T1000 (cell line): ENCODE measurements at places on chromosomes 11 and 22.

DNA sequence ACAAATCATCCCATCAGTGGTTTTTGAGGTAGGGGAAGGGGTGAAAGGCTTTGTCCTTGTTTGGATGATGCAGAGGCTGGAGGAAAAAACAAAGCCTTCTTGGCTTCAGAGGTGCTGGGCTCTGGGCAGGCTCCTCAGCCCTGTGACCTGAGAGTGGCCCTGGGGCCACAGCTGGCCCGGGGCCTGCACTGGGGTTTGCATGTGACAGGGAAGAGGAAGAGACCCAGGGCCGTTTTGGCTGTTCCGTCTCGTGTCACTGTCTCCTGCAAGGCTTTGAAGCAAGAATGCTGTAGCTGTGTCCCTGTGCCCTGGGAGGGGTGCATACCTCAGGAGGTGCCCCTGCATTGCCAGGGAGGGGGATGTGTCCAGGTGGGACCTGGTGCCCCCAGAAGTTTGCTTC is 12.6 kb downstream of the ARHGAP8 start:
- DNase-seq: no peak

- DNase-seq: peak; percentile 44
These were observed 52.5 kb downstream of the TRIM44 start for GRCh38 chr11:35714882-35715627.

- no peak for DNase-seq
These were observed 1.4 kb upstream of the LHFPL7 start for GRCh38 chr22:24947881-24948280.

DNA sequence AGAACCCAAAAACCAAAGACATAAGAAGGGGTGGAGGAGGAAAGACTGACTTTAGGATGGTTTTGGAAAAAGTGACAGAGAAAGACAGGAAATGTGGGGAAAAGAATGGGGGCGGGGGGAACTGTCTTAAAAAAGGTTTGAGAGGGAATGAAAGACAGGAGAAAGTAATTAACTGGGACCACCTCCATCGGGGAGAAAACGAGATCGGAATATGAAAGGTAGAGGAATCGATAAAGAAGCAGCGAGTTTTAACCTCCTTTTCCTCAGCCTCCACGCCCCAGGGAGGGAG is 524 bp downstream of the MTMR2 start:
- no peak for DNase-seq

DNA sequence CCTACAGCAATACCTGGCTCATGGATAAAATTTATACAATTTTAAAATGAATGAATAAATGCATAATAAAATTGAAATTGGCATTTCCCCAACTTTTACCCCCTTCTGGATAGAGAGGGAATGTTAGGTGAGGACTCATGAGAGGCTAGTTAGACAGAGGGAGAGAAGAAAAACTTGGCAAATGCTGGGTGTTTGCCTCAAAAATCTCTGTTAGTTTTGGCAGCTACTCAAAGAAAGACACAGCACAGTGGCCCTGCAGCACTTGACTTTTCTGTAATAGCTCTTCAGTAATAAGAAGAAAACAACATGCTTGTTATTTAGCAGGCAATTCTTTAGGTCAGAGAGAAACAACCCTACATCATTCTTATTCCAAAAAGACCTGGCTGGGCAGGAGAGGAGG is 20.7 kb upstream of the IZUMO1R start:
- no peak for DNase-seq

- DNase-seq: no peak
These were observed 177.1 kb upstream of the PITPNB start for GRCh38 chr22:28096161-28096560.

- no peak for DNase-seq
These were observed 54.1 kb downstream of the MYH9 start for GRCh38 chr22:36333644-36334043.

DNA sequence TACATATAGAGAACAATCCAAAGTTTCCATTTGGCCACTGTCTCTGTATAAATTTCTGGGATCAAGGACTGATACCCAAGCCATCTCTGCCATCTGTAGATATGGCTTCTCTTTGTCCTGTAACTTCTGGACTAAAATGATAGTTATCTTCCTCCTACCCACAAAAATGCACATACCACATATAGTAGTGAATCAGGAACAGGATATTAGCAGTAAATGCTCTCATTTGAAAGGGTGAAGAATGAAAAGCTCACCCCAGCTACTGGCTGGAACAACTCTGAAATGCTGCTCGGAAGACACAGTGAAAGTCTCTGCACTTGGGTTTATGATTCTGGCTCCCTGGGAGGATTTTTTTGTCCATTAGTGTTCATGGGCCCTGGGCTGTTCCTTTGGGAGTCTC is 856.4 kb upstream of the LRRC4C start:
- DNase-seq: no peak

DNA sequence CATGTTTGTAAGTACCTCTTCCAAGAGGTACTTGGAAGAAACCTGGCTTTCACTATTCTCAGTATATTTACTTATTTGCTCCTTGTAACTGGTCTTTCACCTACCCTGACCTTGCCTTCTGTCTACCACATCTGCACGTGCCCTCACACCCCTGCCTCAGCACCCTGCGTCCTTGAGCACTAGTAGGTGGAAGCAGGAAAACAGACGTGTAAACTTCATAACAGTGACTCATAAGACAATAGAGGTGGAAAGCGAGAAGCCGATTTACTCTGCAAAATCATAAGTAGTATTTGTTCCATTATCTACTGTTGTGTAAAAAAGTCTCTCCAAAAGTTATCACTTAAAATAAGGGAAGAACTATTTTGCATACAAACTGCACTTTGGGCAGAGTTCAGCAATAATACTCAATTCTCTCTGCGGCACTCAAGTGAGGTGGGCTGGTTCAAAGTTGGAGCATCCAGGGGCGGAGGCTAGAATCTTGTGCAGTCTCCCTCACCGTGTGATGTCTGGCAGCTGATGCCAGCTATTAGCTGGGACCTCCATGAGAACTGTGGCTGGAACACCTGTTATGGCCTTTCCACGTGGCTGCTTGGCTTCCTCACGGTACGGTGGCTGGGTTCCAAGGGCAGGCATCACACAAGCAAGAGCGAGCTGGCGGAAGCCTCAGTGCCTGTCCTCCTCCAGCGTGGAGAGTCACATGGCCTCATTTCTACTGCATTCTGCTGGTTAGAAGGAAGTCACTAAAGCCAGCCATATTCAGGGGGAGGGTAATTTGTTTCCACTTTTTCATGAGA is 30.4 kb downstream of the PACS1 start:
- DNase-seq: no peak

DNA sequence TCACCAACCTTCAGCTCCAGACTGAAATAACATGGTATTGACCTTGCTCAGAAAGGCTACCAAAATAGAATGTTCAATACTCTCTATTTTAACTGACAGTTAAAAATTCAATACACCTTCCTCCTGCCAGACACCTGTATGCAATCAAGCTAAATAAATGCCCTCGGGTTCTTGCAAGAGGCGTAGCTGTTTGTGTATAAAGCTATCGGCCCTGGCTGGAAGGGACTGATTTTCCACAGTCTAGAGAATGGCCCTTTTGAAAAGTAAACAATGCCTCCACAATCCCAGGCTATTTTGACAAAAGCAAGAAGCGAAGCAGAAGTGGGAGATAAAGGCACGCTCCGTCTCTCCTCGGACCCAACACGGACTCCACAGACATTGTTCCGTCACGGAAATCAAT is 791.2 kb downstream of the BRD1 start:
- no peak for DNase-seq

GRCh38 chr11:10450462-10451425 is 4.3 kb upstream of the AMPD3 start:
- DNase-seq: no peak

DNA sequence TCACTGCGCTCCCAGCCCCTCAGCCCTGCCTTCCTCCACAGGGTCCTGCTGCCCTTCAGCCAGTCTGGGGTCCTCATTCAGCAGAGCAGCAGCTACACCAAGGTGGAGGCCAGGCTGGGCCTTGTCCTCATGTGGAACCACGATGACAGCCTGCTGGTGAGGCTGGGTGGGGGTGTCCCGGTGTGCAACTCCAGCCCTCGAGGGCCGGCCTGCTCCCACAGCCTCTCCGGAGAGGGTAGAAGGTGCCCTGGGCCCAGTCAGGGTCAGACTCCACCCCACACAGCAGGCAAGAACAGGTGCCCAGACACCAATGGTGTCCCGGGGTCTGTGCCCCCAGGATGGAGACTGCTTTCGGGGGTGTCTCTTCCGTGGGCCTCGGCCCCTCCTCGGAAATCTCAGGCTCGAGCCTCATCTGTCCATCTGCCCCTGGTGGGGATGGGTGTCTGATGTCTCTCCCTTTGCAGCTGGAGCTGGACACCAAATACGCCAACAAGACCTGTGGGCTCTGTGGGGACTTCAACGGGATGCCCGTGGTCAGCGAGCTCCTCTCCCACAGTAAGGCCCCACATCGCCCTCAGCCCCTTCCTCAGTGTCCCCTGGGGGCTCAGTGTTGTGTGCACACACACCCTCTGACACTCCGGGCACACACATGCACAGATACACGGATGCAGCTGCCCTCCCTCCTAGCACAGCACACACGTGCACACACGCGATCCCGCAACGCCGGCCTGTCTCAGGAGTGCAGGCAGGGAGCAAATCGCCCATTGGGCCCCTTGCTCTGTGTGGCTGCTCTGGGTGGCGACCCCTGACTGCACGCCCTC is 4.9 kb downstream of the MUC5AC start:
- DNase-seq: no peak

DNA sequence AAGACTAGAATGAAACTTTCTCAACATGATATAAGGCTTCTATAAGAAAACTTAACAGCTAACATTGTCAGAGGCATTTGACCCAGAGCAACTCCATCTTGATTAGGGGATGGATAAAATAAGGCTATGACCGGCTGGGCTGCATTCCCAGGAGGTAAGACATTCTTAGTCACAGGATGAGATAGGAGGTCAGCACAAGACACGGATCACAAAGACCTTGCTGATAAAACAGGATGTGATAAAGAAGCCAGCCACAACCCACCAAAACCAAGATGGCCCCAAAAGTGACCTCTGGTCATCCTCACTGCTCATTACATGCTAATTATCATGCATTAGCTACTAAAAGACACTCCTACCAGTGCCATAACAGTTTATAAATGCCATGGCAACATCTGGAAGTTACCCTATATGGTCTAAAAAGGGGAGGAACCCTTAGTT is 135.2 kb downstream of the TTC28 start:
- DNase-seq: no peak

DNA sequence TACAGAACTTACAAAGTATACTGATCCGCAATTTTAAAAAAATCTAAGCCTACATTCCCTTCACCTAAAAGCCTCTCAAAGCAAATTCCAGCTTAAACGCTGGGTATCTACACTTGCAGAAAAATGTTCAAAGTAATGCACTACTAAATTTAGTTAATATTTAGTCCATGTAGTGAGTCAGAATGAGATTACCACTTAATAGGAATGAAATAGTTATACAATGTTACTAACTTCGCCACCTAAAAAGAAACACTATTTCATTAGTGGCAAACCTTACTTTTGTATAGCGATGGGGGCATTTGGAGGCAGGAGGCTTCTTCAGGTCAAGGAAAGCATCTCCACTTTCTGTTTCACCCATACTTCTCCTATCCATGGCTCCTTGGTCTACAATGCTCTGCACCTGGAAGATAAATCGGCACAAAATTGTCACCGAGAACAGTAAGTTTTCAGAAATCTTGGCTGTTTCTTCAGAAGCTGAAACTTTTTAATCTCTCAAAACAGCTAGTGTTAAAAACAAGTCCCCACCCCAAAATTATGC is 1.2 kb downstream of the EIF4ENIF1 start:
- no peak for DNase-seq

DNA sequence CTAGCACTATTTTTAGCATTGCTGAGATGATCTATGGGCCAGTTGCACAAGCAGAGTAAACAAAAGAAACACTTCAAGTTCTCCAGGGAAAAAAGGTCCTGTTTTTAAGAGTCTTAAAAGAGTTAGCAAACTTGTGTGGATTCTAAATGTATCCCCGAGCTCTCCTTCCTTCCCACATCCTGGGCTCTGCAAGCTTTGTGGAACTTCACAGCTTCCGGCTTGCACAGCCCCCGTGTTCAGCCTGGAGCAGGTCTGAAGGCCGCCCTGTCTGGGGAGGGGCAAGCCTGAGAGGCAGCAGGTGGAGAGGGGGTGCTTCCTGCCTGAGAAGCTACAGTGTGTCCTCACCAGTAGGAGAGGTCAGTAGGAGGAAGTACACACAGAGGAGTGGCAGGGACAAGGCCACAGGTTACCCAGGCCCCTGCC is 35.1 kb upstream of the SUSD2 start:
- no peak for DNase-seq
